C1 segment of cervical spinal cord (tissue), 14 donors: ENCODE measurements at places on chromosomes 6 and 20.
A peak's percentile ranks its signal among the peaks of the same experiment; 100 is the strongest.

DNA sequence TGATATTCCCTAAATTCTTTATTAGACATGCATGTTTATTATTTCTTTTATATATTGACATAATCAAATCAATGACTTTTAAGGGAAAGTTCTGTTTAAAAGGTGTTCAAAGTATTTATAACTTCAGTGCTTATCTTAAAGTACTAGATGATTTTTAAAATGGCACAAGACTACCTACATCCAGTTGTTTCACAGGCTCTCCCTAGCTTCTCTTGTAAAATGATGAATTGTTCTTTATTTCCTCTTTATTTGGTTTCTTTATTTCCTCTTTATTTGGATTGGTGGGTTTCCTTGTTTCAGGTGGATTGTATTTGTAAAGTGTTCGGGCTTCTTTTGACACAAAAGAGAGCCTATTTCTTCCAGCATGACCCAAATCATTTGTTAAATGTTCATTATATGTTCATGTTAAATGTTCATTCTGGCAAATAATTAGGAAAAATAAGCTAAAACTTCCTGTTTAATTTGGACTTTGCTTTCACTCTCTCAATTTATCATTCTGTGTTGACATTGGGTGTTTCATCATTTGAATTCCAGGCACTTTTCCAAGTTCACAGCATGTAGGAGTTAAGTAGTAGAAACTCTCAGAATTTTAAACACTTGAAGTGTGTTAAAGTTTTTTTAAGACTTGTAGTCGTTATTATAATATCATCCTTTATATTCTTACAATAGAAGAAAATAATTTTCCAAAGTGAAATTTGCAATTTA lies 24.6 kb downstream of the MLIP start:
- no peak for DNase-seq

GRCh38 chr6:28880894-28881780 lies 42.6 kb downstream of the TRIM27 start:
- peak; percentile 68 for DNase-seq

DNA sequence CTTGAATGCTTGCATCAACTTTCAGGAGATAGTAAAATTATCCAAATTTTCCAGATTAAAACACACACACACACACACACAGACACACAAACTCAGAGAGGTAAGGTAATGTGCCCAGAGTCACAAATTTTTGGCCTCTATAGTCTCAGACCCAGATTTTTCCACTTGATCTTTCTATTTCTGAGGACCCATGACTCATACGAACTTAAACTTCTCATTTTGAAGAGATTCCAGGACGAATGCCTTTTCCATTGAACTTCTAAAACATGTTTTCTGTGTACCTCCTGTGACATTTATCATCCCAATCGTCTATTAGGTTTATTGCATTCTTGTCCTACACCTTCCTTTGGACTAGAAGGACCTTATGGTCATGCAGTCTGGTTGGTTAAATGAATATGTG lies 172.9 kb upstream of the COL21A1 start:
- DNase-seq = no peak

- DNase-seq = no peak
Observed at GRCh38 chr6:156175433-156175832, 601.7 kb upstream of the ARID1B start.

GRCh38 chr6:113377362-113377942 lies 479.7 kb upstream of the MARCKS start:
- no peak for DNase-seq

- no peak for DNase-seq
Observed at GRCh38 chr6:20317430-20317829, 84.2 kb upstream of the E2F3 start.

- DNase-seq = no peak
Observed at GRCh38 chr6:1144842-1145767, 166.8 kb upstream of the FOXQ1 start.

DNA sequence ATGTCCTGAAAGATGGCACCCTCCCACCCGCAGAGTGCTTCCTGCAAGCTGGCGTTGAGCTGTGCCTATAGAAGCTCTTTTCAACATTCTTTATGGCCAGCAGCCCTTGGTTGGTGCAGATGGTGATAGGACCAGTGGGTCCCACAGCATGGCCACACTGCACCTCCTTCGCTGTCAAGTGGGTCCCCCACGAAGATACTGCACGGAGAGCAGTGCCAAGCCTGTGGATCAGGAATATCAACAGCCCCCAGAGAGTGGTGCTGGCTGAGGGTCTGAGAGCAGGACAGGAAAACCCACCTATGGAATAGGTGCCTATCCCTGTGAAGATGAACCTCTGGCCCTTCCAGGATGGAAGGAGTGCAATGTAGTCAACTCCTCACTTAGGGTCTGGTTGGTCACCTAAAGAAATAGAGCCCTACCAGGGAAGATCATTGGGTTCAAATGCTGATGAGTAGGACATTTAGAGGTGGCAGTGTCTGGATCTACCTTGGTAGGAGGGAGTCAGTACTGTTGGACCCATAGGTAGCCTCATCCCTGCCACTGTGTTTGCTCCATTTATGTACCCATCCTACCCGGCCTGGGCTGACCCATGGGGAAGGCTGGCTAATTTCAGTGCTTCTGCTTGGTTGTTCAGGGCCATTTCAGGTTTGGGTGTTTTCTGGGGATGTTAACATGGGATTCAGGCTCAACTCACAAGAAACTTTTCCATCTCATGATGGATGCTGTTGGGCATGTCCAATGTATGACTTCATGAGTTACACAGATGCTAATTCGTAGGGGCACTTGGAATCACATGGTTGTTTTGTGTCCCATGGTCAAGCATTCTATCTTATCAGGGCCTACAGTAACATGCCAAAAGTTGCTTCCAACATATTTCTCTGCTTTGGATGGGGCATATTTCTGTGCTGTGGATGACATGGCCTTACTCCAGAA lies 33.4 kb upstream of the MICB start:
- no peak for DNase-seq

- no peak for DNase-seq
Observed at GRCh38 chr6:99780556-99780885, 173.9 kb downstream of the PRDM13 start.

DNA sequence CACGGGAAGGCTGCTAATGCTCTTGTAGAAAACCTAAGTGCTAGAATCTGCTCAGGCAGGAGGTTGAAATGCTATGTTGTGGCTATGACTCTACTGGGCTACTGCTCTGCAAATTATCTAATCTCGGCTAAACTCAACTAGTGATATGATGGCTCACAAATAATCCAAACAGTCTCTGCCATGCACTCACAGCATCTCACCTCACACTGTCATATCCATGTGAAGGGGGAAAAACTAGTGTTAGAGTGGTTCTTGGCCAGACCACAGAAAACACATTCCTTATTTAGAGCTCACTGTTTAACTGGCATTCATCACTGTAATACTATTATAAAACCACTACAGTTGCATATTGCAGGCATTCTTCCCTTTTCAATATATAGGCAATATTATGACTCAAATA lies 81.8 kb upstream of the DST start:
- DNase-seq = no peak

DNA sequence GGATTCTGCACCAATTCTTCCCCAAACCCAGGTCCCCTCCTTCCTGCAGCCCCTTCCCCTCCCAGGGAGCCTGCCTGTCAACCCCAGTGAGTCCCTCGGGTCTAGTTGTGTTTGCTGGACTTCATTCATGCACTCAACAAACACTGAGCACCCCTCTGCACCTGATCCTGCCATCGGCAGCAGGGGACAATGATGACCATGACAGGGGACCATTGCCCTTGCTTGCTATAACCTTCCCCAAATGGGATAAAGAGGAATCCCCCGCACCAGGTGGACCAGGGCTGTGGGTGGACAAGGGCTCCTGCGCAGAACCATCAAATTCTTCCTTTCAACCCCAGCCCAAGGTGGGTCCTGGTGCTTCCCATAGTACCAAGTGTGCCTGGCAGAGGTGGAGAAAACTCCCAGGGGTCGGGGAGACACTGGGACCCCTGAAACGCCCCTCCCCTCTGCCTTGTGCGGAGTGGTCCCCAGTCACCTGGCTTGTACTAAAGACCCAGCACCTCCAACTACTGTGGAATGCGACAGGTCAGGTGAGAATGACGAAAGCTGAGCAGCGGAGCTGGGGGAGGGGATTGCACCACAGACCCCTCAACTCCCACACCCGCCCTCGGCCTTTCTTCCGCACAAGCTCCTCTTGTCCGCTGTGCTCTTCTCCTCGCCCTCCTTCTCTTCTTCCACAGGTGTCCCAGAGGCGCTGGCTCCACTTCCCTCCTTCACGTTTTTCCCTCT lies 119.9 kb upstream of the ZNF217 start:
- no peak for DNase-seq

- no peak for DNase-seq
Observed at GRCh38 chr20:44231713-44232468, 15.2 kb upstream of the GDAP1L1 start.

GRCh38 chr6:35093783-35094182 lies 47.4 kb downstream of the TCP11 start:
- no peak for DNase-seq

DNA sequence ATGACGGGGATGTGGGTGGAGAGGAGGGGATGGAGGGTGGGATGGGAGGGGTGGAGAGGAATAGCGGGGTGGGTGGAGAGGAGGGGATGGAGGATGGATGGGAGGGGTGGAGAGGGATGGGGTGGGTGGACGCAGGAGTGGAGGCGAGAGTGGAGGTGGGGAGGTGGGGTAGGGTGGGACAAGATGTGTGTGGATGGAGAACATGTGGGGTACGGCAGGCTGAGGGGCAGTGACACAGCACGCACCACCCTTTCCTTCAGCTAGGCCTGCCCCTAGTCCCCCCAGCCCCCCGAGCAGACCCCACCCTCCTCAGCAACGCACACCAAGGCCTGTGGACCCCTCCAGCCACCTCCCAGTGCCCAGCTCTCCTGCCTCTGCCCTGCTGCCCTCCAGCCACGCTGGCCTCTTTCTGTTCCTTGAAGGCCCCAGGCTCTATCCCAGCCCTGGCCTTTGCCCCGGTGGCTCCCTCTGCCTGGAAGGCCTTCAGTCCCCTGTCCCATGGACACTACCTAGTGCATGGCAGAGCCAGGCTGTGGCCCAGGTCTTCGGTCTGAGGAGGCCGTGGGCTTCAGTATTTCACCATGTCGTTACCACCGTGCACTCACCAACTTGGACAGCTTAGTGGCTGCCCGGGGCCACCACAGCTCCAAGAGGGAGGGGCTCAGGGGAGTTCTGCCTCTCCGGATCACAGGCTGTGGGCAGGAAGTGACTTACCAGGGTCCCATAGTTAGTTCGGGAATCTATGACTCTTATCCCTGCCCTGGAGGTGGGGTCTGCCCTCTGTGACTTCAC lies 78.4 kb upstream of the PMEPA1 start:
- DNase-seq = no peak

DNA sequence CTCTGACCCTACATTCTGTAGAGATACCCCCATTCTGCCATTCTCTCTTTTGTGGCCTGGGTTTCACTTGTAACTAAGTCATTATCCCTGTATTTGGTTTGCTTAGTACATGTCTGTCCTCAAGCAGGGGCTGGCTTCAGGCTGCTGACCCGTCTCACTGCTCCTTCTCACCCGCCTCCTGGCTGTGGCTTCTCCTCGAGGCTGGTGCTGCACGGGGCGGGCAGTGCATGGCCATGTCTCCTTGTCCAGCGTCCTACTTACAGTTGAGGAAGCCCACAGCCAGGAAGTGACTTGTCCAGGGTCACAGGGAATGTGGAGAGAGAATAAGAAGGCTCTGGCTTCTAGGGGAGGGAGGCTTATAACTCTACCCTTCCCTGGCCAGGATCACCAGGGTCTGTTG lies 11.3 kb downstream of the GTSF1L start:
- no peak for DNase-seq

DNA sequence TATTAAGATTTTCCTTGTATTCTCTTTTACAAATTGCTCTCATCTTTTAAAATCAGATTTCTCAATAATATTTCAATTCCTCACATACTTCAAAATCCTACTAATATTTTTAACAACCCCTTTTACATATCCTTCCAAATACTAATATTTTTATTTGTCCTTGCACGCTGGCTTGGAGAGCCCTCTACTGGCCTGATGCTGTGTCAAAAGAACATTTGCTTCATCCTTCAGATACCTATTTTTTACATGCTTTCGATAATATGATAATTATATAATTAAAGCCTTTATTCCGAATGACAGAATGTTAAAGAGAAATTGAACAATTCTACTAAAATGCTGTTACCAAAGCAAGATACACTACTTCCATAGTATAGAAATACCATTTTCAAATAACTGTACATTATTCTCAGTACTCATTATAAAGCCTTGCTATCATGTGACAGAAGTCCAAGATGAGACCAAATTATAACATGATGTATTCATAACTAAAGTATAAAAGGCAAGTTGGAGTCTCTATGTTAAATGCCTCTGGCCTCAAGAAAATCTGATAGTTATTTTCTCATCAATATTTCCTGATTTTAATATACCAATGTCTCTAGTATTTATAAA lies 39.0 kb upstream of the PLN start:
- no peak for DNase-seq

- no peak for DNase-seq
Observed at GRCh38 chr6:83292900-83293843, 100.0 kb downstream of the RWDD2A start.

DNA sequence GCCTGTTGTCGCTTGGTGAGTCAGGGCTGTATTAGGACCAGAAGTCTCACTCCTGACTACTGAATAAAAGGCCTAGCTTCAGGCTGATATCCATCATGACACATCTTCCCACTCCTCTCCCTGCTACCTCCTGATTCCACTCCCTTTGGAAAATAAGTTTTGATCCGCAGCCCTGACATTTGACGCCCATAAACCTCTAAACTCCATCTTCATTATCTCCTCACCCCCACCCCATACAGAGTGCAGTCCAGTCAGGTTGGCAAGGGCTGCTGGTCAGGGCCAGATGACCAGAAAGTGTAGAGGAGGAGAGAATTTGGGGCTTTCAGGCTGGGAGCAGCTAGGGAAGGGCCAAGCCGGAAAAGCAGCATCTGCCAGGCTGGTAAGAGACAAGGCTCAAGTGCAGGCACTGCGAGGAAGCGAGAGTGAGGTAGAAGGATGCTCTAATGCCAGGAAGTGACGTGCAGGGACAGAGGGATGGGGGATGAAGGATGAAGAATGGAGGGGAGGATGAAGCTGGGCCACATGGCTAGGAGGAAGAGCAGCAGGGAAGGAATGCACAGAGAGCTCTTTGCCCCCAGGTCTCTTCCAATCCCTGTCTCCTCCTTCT lies 1.2 kb downstream of the GGT7 start:
- DNase-seq = no peak

DNA sequence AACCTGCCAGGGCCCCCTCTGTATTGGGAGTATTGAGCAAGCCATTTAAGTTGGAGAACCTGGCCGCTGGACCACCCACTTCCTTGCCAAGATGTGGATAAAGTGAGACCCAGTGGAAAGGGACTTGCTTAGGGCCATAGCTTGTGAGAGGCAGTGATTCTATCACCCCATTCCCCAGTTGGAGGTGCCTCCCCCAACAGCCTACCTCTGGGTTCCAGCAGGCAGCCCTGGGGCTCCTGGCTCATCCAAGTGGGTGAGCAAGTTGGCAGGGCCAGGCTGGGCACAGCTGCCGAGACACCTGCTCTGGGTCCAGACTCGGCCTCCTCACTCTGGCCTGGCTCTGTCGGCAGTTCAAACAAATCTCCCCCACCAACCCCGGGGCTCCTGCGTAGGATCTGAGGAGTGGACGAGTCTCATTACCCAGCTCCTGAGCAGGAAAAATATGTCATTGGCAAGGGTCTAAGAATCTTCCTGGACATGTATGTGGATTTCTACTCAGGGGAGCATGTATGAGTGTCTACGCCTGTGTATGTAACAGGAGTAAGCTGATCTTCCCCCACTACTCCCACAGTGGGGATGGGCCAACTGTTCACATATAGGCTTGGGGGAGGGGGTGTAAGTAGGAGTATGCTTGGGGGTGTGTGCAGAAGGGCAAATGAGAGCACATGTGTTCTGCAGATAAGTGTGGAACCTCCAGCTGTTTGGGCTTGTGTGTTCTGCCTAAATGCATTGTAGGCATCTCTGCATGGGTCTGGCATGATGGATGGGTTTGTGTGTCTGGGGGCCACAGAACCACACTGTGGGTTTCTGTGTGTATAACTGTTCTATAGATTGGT lies 1.9 kb downstream of the ID1 start:
- DNase-seq = no peak
